ENCODE measurements at places on chromosomes 11 and 22.
A peak's percentile ranks its signal among the peaks of the same experiment; 100 is the strongest.

GRCh38 chr22:17906978-17907747 lies 117.2 kb downstream of the MICAL3 start:
- DNase-seq = no peak

DNA sequence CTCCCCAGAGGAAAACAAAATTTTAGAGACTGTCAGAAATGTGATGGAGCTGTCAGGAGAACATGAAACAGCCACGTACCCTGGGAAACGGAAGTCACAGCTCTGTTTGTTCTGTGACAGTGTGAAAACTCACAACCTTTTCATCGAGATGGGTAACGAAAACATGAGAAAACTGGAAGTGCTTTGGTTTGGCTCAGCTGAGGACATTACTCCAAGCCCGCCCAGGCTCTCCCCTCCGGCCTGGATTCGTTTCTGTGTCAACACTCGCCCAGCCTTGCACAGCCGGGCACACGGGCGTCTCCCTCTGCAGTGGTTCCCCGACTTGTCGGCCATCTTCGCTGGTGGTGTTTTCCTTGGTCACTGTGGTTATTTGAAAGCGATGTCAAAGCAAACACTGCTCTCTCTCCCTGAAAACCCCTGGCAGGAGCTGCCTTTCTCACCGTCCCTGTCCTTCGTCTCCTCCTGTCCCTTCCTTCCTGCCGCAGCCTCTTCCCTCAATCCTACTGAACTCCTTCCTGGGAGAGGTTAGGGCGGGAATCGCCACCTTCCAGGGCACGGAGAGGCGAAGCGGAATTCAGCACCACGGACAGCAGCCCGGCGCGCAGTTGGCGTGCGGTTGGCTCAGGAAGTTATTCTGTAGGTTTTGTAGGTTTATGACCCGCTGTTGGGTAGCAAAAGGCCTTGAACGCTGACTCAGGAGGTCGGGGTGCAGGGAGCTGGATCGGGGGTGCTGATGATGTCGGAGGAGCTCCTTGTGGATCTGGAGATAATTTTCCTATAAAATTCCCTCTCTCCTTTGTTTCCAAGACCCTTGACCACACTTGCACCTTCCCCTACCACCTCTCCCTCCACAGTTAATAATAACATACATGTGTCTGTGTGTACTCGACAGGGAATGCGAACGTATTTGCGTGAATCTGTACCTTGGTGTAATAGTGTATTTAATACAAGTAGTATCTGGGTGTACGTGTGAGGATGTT lies 13.1 kb upstream of the RPS19BP1 start:
- DNase-seq = peak; percentile 56

DNA sequence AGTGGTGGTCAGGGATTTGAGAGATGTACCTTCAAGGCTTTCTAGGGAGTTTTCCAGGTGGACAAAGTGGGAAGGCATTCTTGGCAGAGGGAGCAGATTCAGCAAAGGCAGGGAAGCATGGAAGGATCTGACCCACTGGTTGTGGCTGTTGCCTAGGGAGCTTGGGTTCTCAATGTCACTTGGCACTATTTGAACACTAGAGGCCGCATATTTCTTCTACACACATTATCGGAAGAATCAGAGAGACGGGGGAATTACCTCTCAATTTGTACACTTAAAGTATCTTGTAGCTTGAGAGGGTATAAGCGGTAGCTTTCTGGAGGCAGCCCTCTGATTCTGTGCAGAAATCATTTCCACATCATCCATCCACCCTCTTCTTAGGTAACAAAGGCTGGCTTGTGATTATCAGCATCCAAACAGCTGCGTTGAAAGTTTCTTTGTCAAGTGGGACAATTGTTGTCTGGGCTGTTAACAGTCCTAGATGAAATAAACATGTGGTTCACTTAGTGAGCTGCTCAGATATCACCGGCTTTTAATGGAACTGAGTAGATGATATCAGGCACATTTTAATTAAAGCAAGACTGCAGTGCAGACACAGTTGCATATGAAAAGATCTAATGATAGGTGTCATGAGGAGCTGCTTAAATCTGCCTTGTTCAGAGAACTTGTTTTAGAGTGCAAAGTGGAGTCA lies 2.6 kb downstream of the NELL1 start:
- no peak for DNase-seq

GRCh38 chr22:36702842-36703215 lies 723 bp downstream of the CACNG2 start:
- DNase-seq = no peak

DNA sequence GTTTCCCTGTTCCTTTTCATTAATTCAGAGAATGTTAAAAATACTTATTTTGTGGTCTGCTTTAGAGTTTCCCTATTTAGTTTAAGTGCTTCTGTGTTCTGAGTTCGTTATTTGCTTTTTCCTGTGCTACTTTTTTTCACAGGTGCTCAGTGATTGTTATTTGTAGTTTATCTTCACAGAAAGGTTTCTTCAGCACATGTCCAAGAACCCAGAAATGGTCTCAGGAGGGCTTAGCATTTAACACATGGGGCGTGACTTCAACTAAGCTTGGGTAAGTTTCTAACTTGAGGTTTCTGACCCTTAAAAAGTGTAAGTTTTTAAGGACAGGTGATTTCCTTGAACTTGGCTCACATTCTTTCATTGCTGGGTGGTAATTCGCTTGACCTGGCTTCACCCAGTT lies 157.3 kb downstream of the AASDHPPT start:
- no peak for DNase-seq

- DNase-seq = no peak
These were observed 29.7 kb downstream of the POU2AF3 start for GRCh38 chr11:111327908-111328624.

- DNase-seq = no peak
These were observed 9.6 kb downstream of the PTS start for GRCh38 chr11:112235750-112236390.

GRCh38 chr11:44229624-44230023 lies 80.3 kb downstream of the ALX4 start:
- no peak for DNase-seq

- no peak for DNase-seq
These were observed 4.6 kb downstream of the LRRC32 start for GRCh38 chr11:76665921-76666351.

- no peak for DNase-seq
These were observed 34.8 kb upstream of the PSMA1 start for GRCh38 chr11:14554959-14555358.

- no peak for DNase-seq
These were observed 136.6 kb downstream of the ELP4 start for GRCh38 chr11:31646216-31646615.

DNA sequence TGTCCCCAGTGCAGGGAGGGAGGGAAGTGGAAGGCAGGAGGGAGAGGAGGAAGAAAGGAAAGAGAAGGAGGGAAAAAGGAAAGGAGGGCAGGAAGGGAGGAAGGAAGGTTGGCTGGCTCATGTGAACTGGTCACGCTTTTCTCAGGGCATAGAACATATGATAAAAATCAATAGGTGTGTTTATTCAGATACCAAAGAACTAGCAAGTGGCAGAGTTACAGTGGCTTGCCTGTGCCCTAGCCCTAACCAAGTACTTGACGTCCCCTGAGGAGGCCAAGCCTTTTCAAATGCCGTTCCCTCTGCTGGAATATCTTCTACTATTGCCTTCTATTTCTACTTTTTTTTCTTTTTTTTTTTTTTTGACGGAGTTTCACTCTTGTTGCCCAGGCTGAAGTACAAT lies 33.5 kb downstream of the CHRDL2 start:
- no peak for DNase-seq

GRCh38 chr11:1691878-1692707 lies 4.9 kb upstream of the KRTAP5-6 start:
- DNase-seq = no peak

DNA sequence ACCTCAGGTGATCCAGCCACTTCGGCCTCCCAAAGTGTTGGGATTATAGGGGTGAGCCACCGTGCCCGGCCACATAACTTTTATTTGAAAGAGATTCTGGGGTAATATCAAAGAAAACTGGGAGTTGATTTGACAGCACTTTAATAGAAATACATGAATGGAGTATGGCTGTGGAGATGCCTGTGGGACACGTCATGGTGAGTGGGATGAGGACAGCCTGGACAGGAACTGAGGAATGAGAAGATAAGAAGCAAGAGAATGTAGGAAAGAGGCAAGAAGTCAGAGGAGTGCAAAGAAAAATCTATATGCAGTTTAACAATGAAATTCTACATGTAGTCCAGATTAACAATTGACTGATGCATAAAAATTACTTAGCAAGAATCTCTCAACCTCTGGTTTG lies 31.0 kb downstream of the SLC22A6 start:
- no peak for DNase-seq

GRCh38 chr11:86211619-86212018 lies 32.9 kb upstream of the EED start:
- DNase-seq = no peak

- no peak for DNase-seq
These were observed at the start of gene ACCSL for GRCh38 chr11:44047931-44048431. Gene ACCSL, plus strand, starts transcription at chr11:44047981. Its CDS starts 56 bp downstream, at chr11:44048037.

- no peak for DNase-seq
These were observed 6.0 kb upstream of the OR10A2 start for GRCh38 chr11:6856871-6857270.

GRCh38 chr11:14449302-14449714 lies 50.3 kb downstream of the COPB1 start:
- DNase-seq = no peak

DNA sequence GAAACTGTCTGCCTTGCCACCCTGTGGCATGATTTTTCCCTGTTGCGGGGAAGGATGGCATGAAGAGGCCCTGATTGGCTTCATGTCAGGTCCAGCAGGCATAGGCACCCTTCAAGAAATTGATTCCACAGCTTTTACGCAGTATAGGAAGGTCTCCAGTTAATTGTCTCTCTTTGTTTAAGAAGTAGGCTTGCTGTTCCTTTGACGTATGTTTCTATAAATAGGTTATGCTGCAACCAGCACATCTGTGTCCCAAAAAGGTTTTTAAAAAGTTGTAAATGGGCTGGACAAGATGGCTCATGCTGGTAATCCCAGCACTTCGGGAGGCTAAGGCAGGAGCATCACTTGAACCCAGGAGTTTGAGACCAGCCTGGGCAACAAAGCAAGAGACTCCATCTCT lies 62.6 kb downstream of the CD6 start:
- no peak for DNase-seq

DNA sequence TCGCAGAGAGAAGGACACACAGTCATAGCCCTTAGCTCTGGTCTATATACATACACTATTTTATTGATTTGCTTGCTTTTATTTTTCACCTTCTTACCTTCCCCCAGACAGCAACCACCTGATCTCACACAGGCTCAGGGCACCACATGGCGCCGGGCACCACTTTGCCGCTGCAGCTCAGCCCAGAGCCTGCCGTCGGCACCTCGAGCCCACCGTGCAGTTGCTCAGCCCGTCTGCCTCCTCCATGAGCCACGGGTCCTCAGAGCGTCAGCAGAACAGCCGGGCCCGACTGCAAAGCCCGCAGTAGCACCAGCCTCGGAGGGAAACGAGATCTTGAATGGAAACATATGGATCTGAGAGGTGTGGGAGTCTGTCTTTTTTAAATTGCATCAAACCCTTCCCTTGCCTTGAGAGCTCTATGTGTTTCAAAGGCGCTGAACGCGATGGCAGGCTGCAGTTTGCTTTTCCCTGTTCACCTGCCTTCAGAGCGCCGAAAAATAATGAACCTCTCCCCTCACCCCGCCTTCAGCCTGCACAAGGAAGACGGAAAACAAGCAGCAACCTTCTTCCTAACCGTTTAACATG lies 505.4 kb downstream of the MN1 start:
- no peak for DNase-seq

DNA sequence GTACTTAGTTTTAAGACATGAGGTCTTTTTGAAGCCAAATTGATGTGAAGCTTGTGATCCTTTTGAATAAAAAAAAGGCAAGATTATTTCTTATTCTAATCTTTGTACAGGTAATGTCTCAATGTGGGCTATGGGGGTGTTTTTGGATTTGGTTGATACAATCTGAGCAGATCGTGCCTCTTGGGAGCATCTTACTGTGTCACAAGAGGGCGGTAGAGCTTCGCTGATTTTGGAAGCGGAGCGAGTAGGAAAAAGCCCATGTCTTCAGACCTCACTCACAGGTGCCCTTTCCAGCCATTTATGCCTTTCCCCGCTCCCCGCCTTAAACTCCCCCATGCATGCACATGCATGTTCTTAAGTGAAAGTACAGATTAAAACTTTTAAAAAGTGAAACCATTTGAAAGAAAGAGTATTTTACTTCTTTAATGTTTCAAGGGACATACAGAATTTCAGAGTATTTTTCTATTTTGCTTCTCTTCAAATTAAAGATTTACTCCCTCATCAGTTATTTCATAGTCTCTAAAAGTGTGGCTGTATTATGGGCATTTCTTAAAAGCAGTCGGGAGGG lies 18.8 kb downstream of the DDX25 start:
- DNase-seq = peak; percentile 54

GRCh38 chr11:68904248-68904847 lies 657 bp downstream of the IGHMBP2 start:
- peak; percentile 30 for DNase-seq

DNA sequence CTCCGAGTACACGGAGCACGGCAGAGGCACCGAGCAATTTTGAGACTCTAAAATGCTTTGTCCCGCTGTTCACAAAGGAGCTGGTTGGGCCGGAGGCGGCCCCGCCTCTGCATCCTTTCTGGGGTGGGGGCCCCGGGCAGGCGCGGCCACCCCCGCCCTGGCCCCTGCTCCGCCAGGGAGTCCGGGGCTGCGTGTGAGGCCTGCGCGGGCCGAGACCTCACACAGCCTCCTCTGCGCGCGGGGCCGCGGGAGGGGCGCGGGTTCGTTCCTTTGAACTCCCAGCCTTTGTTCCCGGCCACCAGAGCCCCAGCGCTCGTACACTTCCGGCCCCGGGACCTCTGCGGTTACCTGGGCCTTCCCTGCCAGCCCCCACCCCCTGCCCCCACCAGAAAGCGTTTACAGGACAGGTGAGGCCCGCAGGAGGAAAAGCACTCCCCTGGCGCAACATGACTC lies 1.6 kb downstream of the FGF19 start:
- DNase-seq = no peak

DNA sequence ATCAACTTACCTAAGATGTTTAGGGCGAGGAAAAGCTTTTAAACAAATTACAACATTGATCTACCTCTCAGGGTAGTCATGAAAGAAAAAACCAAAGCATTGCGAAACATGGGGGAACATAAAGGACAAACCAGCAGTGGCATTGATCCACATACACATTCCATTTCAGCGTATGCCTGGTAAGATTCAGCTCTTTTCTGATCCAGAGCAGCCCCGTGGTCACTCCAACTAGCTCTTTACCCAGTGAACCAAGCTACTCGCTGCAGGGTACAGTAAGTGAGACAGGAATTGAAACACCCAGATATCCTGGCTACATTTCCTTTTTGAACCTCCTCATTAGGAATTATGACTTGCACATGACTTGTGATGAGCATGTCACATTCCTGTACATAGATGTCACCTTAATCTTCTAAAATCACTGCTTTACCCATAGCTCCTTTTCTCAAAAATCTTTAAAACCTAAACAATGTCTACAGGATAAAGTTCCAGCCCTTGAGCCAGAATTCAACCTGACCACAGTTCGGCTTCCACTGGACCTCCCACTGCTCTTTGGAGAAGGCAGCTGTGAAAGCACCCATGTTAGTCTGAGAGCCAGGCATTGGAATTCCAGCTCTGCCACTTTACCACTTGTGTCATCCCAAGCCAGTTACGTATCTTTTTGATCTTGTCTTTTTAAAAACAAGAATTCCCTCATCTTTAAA lies 42.9 kb upstream of the AKIP1 start:
- DNase-seq = no peak
